ENCODE measurements at places on chromosomes 1 and 21.

DNA sequence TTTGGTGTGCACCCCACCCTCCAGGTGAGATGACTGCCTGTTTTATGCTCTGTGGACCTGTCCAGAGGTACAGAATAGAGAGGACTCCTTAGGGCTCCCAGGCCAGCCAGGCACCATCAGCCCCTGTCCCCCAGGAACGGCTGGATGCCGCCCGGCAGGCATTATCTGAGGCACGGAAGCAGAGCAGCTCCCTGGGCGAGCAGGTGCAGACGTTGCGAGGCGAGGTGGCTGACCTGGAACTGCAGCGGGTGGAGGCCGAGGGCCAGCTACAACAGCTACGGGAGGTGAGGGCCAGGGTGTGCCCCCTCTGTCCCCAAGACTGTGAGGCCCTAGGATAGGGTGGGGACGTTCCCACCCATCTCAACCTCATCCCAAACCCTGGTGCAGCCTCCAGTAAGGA, 10.8 kb downstream of the MFAP2 start:
- DNase-seq = no peak

GRCh38 chr1:112371775-112372174, 24.2 kb upstream of the CTTNBP2NL start:
- no peak for DNase-seq

DNA sequence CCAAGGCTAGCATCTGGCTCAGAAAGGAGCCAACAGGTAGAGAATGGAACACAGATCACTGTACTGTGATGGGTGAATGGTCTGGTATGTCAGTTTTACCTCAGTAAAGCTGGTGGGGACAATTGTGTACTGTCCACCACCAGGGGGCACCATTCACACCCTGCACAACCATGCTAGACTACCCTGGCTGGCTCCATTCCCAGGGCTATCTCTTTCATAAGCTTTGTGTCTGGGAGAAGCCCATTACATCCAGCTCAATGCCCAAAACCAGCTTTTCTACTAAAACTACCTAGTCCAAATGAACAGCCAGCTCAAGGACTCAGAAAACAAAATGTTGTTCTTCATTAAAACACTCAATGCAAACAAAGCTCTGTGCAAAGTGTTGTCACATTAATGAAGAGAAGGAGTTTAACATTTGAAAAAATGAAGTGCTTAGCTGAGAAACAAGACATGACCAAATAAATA, 62.0 kb upstream of the RASAL2 start:
- peak; percentile 87 for DNase-seq

DNA sequence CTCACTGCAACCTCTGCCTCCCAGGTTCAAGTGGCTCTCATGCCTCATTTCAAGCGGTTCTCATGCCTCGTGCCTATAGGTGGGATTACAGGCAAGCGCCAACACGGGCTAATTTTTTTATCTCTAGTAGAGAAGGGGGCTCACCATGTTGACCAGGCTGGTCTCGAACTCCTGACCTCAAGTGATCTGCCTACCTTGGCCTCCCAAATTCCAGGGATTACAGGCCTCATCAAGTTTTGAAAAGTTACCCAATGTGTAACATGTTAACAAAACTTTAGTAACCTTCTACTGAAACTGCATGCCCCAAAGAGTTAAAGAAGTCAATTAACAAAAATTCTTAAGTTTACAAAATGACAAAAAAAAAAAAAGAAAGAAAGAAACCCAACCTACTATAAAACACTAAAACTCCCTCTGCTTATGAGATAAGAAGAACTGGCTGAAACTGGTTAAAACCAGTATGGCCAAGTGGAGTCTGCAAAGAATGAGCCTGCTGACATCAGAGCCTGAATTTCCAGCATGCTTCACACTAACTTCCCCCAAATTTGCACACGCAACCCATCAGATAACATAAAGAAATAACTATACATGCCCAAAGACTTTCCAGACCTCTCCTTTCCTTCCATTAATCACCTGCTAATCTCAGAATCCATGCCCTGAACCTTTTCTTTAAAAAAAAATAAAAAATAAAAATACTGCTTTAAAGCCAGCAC, 25.5 kb upstream of the PSMG1 start:
- no peak for DNase-seq

DNA sequence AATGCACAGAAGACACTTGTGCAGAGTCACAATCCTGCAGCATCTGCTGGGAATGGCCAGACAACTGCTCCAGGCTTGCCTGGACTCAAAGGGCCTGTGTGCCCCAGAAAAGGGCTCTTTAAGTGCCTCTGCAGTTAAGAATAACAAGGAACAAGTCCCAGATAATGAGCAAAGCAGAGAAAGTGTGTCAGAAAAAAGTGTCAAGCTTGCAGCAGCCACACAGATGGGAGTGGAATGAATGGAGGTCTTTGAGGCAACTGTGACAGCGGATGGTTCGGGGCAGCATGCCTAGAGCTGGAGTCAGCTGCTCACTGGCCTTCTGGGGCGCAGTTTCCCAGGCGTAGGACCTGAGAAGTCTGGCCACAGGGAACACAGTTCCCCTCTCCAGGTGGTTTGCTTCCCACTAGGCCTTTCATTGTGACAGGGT, 5.1 kb downstream of the PARP1 start:
- no peak for DNase-seq

DNA sequence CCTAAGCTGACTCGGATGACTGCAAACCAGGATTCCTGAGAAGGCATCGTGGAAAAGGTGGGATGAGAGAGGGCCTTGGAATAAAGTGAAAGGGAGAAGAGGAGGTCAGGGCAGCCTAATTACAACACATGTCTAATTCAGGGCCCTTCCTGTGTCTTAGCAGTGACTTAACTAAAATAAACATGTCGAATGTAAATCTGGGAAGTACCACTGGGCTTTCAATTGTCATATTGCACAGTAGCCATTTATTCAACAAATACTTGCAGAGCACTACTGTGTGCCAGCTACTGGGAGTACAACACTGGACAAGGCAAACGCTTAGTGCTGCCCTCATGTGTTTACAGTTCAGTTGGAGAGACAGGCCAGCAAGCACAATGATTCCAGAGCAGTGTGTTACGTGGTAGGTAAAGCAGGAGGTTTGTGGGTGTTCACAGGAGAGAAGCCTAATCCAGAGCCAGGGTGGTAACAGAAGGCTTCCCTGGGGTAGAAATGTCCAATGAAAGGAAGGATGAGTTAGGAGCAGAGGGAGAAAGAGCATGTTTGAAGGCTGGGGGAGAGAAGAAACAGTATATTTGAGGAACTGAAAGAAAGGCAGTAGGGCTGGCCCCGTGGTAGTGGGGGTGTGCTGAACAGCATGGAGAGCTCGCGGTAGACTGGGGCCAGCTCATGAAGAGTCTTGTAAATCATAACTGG, 38.0 kb upstream of the RASAL2 start:
- DNase-seq = peak; percentile 43

DNA sequence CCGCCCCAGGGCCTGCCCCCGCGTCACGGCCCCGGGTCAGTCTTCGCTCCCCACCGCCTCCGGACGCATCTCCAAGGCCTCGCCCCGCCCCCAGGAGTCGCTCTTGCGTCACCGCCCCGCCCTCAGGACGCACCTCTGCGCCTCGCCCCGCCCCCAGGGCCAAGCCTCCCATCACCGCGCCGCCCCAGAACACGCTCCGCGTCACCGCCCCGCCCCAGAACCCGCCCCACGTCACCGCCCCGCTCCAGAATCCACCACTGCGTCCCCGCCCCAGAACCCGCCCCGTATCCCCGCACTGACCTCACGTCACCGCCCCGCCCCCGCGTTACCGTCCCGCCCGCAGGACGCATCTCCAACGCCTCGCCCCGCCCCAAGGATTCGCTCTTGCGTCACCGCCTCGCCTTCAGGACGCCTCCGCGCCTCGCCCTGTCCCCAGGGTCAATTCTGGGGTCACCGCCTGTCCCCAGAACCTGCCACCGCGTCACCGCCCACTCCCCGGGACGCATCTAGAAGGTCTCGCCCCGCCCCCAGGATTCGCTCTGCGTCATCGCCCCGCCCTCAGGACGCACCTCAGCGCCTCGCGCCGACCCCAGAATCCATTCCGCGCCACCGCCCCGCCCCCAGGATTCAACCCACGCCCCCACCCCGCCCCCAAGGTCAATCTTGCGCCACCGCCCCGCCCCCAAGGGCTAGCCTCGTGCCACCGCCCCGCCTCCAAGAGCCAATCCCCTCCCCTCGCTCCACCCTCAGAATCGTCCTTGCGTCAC, 451 bp upstream of the CASP9 start:
- peak; percentile 96 for DNase-seq

All from EL (cell line).